ENCODE measurements at places on chromosomes 7 and 10.
A peak's percentile ranks its signal among the peaks of the same experiment; 100 is the strongest.

GRCh38 chr7:121872831-121873288 is at the start of gene PTPRZ1:
PTPRZ1 (plus strand) TSS chr7:121873161; CDS start chr7:121873500, 339 bp downstream.
- no peak for DNase-seq

DNA sequence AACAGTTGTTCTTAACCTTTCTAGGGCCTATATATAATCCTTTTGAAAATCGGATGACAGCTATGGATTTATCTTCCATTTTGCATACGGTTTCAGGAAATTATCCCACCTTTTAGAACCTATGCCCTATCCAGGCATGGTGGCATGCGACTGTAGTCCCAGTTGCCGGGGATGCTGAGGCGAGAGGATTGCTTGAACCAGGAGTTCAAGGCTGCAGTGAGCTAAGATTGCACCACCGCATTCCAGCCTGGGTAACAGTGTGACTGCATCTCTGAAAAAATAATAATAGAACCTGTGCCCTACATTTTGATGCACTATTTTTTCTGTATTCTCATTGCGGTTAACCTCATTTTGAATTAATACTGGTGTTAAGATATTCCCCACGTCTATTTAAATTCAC is 11.6 kb downstream of the CCAR1 start:
- DNase-seq, result no peak

- DNase-seq, result no peak
Measured at GRCh38 chr10:4062072-4062471, 277.1 kb upstream of the KLF6 start.

DNA sequence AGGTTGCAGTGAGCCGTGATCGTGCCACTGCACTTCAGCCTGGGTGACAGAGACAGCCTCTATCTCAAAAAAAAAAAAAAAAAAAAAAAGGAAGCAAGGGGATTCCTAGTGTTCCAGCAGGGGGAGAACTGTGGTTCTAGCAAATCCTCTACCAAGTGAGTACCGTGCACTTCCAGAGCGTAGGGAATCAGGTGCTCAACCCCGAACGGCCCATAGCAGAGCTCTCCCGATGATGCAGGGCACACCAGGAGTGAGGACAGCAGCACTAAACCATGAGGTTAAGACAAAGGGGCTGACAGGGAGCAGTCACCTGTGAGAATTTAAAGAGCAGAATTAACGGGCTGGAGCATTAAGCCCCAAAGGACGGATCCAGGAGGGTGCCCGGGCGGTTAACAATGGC is 173.6 kb downstream of the PTPRN2 start:
- no peak for DNase-seq

DNA sequence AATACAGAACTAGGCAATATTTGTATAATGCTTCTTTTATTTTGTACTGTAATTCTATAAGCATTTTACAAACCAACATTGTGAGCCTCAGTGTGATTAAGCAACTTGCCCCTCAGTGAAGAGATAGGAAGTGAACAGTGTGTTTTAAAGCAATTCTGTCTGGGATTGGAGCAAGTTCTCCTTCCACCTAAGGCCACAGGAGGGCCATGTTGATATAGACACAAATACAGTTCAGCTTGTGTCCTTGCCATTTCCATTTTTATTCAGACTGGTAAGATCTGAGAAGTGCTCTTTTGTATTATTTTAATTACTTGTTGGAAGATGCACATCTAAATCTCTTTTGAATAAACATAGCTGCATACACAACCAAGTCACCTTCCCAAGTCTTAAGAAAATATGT is 416.3 kb upstream of the COBL start:
- no peak for DNase-seq

DNA sequence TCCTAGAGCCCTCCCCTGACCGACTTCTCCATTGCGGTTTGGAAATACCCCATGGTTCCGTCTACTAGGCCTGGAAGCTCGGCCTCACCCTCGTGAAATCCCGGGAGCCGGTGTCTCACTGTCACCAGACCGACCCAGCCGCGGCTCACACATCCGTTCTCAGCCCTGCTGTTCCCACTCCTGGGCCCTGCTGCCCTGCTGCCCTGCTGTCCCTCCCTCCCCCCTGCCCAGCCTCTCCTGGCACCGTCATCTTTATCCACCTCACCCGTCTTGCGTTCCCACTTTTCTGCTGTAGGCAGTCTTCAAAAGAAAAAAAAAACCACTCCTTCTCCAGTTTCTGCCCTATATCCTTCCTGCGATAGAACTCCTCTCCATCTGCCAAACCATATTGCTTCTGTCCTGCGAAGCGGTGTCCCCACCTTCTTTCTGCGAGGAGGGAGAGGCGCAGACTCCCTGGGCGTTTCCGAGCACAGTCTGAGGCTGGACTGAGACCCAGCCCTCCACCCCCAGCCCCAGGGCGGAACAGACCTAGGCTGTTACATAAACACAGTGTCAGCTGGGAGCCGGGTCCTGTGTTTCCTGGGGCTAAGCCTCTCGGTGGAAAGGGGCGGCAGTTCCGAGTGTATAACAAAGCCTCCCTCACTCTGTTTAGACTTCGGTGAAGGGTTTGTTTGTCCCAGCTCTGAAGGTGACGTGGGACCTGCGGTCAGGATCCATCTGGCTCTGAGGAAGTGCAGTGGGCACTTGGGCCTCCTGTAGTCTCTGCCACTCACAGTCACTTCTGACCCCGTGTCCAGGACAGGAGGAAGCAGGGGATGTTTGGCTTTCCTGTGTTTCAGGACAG is 2.8 kb downstream of the AGAP3 start:
- no peak for DNase-seq

- DNase-seq, result no peak
Measured at GRCh38 chr10:79074732-79075131, 6.0 kb downstream of the ZMIZ1 start.

GRCh38 chr10:105502058-105502457 is 861.0 kb downstream of the SORCS3 start:
- no peak for DNase-seq

- DNase-seq, result no peak
Measured at GRCh38 chr10:3969876-3970666, 185.1 kb upstream of the KLF6 start.

DNA sequence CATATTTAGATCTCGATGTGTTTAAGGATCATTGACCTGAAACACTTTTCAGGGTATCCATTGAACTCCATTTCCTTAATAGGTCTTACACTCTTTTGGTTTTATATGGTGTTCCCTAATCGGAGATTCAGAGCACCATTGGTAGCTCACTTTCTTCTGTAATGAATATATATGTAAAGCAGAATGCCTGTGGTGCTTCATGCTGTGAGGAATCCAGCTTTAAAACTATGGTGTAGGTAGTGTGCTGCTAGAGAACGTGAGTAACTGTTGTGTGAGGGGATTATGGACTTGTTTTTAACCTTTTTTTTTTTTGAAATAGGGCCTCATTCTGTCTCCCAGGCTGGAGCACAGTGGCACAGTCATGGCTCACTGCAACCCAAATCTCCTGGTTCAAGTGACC is 376.9 kb upstream of the LRGUK start:
- DNase-seq, result no peak

- peak; percentile 46 for DNase-seq
Measured at GRCh38 chr10:124534231-124534798, 72.7 kb downstream of the LHPP start.

- DNase-seq, result no peak
Measured at GRCh38 chr10:111072232-111072631, 4.6 kb upstream of the ADRA2A start.

DNA sequence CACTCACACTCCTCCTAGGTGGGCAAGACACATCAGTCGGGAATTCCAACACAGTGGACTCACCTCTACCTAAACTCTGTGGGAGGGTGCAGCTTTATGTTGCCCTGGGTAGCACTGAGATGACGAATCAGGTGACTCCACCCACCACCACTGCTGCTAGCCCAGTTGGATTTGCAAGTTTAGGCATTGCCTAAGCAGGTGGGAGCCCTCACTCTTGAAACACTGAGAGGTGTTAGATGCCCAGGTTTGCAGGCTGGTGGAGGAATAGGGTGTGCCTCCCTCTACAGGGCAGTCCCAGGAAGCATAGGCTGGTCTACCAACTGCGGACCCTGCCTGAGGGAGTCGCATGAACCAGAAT is 708.9 kb downstream of the POM121L12 start:
- no peak for DNase-seq

DNA sequence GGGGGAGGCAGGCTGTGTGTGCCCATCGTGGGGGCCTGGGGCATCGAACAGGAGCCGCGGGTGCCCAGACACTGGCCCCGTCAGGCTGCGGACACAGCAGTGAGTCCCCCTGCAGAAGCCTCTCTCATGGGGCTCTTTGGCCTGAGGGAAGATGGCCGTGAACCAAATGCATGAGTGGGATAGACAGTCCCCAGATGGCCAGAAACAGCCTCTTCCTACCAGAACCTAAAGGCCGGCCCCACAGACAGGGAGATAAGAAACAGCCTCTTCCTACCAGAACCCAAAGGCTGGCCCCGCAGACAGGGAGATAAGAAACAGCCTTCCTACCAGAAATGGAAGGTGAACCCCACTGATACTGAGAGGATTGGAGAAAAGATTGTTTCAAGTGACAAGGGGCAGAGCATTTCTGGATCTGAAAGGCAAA is 16.6 kb downstream of the IDI2 start:
- no peak for DNase-seq

- DNase-seq, result no peak
Measured at GRCh38 chr10:103816431-103816830, 38.9 kb downstream of the SH3PXD2A start.

GRCh38 chr7:43758029-43758821 is at the start of gene BLVRA:
BLVRA (plus strand) TSS chr7:43758680; CDS start chr7:43771159, 12,479 bp downstream.
- peak; percentile 71 for DNase-seq

DNA sequence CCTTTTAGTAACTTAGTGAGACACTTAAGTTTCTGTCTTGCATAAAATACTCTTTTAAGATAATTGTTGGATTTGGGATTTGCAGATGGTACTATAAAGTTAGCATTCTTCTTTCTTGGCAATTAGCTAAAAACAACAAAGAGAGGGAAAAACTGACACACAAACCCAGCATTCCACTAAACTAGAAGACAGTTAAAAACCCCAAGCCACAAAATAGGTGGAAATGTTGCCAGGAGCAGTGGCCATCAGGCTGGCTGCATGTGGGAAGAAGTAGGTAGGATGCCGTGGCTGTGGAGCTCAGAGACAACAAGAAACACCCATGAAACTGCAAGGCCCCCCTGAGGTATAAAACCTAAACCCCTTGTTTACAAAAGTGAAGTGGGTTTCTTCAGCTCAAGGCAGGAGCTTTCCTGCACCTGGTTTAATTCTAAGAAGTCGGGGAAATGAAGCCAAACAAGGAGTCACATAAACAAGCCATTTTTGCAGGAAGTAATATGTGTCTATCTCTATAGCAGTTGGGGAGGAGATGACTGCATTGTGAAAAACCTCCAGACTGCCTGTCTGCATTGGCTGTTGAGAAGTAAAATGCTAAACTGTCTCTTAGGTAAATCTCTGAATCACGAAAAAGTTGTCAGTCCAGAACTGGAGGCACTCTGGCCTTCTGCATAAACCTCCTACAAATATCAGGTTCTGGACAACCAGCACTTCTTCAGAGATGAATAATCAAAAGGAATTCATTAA is 9.5 kb downstream of the RAB18 start:
- DNase-seq, result no peak

DNA sequence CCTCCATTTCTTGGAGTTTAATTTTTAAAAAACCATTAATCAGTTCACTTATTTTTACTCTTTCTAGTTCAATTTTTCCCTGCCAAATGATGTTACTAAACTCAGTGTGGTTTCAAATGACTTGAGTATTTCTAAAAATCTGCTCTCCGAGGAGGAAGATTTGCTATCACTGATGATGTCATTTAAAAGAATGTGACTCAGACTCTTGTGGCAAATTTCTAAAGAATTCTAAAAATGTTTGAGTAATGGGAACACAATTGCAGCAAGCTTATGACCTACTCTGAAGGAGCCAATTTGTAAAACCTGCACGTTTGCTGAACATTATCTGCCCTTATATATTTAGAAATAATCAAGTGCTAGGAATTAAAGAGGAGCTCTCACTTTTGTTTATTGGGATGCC is 88.6 kb downstream of the SPAG6 start:
- no peak for DNase-seq

DNA sequence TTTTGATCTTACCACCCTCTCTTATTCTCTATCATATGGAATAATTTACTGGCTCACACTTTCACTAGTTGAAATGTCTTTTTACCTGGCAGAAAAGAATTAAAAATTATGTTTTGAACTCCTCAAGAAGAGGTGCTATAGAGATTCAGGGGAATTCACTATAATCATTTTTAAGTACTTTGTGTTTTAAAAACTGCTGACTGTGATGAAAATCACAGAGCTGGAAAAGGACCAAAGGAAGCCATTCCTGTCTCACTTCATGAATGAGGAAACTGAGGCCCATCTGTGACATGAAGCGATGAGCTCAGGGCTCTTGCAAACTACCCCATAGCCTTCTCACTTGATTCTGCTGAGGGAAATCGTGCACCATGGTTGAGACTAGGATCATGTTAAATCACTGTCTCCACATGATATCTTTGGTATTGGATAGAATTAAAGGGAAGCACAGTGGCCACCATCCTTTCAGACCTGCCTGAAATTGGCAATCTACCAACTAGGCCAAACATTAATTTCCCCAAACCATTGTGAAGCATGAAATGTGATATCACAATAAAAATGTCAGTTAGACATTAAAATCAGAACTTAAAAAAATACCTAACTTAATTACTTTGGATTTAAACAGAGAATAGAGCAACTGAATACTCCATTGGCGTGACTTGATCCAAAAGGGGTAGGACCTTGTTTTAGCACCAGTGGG is 141.0 kb downstream of the FZD1 start:
- no peak for DNase-seq

GRCh38 chr7:34759477-34760125 is 101.6 kb downstream of the NPSR1 start:
- no peak for DNase-seq

GRCh38 chr7:144019457-144019856 is 19.3 kb downstream of the OR6B1 start:
- no peak for DNase-seq

DNA sequence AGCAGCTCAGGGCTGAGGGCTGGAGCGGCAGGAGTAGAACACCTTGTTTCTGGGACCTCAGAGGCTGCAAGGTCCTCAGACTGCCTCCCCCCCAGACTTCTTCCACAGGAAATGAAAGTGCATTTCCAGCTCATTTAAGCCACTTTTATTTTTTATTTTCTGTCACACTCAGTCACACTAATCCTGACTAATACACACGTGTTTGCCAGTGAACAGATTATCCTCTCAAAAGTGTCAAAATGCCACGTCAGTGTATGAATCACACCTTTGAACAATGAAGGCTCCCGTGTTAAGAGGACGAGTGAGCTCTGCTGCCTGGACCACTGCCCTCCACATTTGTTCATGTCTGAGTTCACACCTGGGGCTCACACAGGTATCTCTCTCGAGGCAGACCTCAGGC is 488.5 kb downstream of the DNAJB6 start:
- no peak for DNase-seq

GRCh38 chr10:75211007-75211691 is 553 bp downstream of the VDAC2 start:
- peak; percentile 42 for DNase-seq

DNA sequence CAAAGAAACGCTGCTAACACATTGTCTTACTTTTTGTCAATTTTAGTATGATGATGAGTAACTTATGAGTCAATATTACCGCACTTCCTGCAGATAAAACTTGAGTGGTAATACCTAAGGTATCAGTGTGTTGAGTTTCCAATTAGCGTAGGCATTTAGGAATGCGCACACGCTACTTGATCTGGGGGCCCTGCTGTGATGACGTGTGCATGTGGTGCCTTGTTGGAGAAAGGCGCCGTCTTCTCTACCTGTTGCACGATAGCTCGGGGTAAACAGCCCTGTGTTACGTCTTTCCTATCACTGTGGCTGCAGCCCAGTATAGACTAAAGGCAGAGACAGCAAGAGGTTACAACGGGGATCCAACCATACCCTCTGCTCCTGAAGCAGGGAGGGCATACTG is 476.8 kb upstream of the ADARB2 start:
- DNase-seq, result no peak
